ENCODE measurements at places on chromosomes 11 and 22.
A peak's percentile ranks its signal among the peaks of the same experiment; 100 is the strongest.

DNA sequence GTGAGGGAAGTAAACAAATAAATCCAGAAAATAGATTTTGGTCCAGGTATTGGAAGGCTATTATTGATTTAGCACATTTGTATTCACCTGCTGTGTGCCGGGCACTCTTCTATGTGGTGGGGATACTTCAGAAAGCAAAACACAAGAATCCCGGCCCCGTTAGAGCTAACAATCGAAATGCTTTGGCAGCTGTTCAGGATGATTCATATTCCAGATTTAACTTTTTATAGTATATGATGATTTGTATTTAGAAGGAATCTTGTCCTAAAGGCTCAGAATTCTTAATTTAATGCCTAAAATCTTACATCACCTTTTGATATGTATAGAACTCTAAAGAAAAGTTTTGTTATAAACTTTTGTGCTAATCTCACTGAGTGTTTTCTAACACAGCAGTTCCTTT is 28.0 kb downstream of the ZC3H12C start:
- no peak overlapping the region for H3K27ac ChIP-seq
- no peaks in the 10 kb centered on the region for H3K36me3 ChIP-seq
- DNase-seq = no peak
- H3K4me3 ChIP-seq = no peak overlapping the region

DNA sequence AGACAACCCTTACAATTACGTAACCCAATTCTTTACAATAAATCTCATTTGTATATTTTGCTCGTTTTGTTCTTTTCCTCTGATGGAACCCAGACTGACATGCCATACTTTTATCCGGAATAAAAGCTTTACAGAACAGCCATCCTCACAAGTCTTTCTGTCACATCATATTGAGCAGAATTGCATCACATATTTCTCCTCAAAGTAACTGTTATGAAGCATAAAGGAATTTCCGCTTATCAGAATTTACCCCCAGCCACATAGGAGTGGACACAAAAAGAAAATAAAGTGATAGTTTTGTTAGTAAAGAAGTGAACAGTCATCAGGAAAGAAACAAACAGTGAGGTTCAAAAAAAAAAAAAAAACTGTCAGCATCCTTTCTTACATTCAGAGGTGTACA is 539.5 kb upstream of the LUZP2 start:
- H3K4me1 ChIP-seq = no peaks in the 10 kb centered on the region

DNA sequence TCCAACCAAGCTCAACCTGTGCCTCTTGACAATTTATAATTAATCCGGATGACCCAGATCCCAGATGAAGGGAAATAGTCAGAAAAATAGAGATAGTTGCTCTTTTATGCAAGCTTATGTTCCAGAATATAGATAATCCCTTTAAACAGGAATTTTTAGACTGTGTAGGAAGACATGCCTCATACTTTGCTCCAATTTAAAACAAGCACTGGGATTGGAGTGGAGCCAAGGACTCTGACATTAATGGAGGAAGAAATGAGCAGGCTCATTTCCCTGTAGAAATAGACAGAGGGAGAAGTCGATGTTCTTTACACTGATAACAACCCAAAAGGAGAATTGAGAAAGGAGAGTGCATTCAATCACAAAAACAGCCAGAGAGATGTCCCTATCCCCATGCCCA is 70.1 kb upstream of the LRRC55 start:
- DNase-seq = no peak
- H3K36me3 ChIP-seq = no peaks in the 10 kb centered on the region
- H3K4me3 ChIP-seq = no peak overlapping the region
- H3K27me3 ChIP-seq = no peaks in the 10 kb centered on the region
- no peaks in the 10 kb centered on the region for H3K4me1 ChIP-seq
- H3K27ac ChIP-seq = no peak overlapping the region

DNA sequence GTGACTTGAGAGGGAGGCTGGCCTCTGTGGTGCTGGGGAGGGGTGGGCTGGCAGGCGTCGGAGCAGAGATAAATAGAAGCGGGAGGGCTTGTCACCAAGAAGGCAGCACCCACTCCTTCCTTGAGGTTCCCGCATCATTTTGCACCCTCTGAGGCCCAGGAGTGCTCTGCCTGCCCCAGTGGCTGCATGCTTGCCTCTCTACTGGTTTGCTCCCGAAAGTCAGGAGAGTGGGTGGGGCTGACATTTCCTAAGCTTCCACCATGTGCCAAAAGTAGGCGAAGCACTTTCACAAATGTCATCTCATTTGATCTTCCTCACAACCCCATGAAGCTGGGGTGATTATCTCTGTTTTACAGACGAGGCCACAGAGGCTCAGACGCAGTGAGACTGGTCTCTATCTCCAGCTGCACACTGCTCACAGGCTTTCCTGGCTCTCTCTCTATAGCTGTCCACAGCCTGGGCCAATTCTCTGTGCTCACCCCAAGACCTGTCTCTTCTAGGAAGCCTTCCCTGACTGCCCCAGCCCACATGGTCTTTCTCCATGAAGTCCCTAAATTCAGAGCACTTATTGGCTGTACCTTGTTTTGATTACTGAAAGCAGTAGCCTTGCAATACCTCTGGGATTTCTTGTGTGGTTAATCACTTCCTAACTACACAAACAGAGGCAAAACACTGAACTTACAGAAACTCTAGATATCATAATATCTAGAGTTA is 2.6 kb upstream of the UCP3 start:
- peaks cover 74% of the 10 kb centered on the region for H3K4me1 ChIP-seq
- peaks cover 27% of the 10 kb centered on the region for H3K36me3 ChIP-seq
- DNase-seq = peak; percentile 82

DNA sequence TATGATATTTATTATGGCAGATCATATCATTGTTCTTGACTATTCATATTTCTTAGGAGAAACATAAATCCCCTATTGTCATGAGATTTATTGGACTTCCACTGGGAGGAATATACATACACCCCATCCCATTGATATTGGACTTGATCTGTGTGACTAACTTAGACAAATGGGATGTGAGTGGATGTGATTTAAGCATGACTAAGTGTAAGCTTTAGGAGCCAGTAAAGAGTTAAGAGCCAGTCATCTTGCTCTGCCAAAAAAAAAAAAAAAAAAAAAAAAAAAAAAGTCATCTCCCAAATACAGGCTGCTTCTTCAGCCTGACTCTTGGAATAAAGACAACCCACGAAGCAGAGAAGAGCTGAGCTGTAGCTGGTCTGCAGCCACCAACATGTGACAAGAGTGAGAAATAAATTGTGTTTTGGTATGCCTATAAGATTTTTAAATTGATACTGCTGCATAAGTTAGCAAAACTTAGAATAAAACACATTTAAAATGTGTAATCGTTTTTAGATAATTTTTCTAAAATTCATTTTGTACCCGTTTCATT is 595.0 kb upstream of the LRRC4C start:
- H3K27me3 ChIP-seq = no peaks in the 10 kb centered on the region
- H3K4me3 ChIP-seq = no peak overlapping the region
- no peak for DNase-seq
- H3K27ac ChIP-seq = no peak overlapping the region
- H3K36me3 ChIP-seq = no peaks in the 10 kb centered on the region
- H3K4me1 ChIP-seq = no peaks in the 10 kb centered on the region

DNA sequence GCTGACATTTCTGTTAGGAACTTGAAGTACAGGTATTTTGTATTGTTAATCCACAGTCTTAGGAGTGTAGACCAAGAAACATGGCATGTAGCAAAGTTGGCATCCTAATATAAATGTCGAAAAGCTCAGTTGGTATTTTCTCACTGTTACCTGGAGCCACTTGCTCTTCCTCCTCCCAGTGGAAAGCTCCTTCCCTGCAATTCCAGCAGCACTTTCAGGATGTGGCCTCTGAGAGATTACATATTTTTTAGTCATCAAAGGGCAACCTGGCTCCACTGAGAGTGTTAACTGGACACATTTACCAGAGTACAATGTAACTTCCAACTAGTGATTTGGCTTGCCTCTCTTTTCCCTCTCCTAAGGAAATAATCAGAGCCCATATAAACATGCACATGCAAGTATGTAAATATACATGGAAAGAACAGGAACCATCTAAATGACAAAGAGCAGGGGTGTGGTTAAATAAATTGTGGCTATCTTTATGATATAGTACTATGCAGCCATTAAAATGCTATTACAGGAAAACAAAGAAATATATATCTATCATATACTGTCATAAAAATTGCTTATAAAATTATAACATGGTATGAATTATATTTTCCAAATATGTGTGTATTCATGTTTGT is 14.3 kb upstream of the EED start:
- no peaks in the 10 kb centered on the region for H3K27me3 ChIP-seq
- H3K4me3 ChIP-seq = no peak overlapping the region
- H3K36me3 ChIP-seq = no peaks in the 10 kb centered on the region
- no peak for DNase-seq
- H3K4me1 ChIP-seq = peaks cover 24% of the 10 kb centered on the region

DNA sequence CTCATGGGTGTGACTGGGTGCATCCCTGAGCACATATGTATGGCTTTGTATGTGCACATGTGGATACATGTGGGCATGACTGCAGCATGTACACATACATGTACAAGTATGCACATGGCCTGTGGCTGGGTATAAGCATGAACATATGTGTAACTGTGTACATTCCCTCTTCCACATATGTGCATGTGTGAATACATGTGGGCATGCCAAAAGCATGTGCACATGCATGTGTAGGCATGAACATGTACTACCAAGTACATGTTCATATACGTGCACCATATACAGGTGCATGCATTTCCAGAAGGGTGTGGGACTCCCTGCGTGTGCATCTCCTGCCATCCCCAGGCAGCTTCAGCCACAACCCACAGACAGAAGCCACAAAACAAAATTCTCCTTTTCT is 208.2 kb downstream of the MN1 start:
- no peaks in the 10 kb centered on the region for H3K4me1 ChIP-seq
- no peak overlapping the region for H3K27ac ChIP-seq
- no peaks in the 10 kb centered on the region for H3K27me3 ChIP-seq
- DNase-seq = no peak
- H3K4me3 ChIP-seq = no peak overlapping the region

- H3K36me3 ChIP-seq = no peaks in the 10 kb centered on the region
- H3K27me3 ChIP-seq = no peaks in the 10 kb centered on the region
- no peak overlapping the region for H3K27ac ChIP-seq
- DNase-seq = no peak
Measured at GRCh38 chr11:41377709-41378394, 81.6 kb downstream of the LRRC4C start.

DNA sequence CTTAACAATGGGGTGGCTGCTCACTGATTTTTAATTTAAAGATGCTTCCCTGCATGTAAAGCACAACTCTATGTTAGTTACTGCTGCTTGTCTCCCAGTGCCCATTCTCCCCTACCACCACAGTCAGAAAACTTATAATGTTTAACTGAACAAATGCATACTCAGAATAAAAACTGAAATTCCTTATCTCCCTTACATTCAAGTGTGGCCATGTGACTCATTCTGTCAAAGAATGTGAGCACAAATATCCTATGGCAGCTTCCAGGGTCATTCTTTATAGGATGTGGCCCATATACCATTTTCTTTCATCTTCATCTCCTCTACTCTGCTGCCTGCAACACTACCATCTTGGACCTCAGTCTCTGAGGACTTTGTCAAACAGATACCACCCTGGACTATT is 374.8 kb downstream of the DYNC2H1 start:
- H3K27ac ChIP-seq = no peak overlapping the region
- no peaks in the 10 kb centered on the region for H3K36me3 ChIP-seq
- no peak overlapping the region for H3K4me3 ChIP-seq
- peaks cover 8% of the 10 kb centered on the region for H3K4me1 ChIP-seq
- no peak for DNase-seq

DNA sequence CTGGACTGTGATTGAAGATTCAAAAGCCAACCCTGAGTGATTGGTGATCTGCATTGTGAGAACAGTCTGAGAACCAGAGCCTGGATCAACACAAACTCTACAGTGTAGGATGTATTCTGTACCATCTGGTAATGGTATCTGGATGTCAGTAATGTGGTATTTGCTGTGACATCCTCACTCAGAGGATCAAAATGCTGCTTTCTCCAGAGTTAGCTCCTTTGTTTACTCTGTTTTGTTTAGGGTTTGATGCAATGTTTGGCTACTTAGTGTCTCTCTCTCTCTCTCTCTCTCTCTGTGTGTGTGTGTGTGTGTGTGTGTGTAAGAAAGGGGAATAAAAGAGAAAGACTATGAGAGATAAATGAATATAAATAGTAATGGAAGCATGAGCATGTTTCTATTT is 24.3 kb downstream of the CASP4 start:
- no peak overlapping the region for H3K4me3 ChIP-seq
- H3K27me3 ChIP-seq = no peaks in the 10 kb centered on the region
- no peak overlapping the region for H3K27ac ChIP-seq
- H3K36me3 ChIP-seq = peaks cover 68% of the 10 kb centered on the region
- H3K4me1 ChIP-seq = peaks cover 2% of the 10 kb centered on the region
